Activated CD8-positive, alpha-beta memory T cell treated with anti-CD3 and anti-CD28 coated beads for 1 hour (primary cell): ENCODE measurements at places on chromosomes 1 and 21.

GRCh38 chr1:223233410-223234169, 90.5 kb upstream of the TLR5 start:
- DNase-seq, result no peak

DNA sequence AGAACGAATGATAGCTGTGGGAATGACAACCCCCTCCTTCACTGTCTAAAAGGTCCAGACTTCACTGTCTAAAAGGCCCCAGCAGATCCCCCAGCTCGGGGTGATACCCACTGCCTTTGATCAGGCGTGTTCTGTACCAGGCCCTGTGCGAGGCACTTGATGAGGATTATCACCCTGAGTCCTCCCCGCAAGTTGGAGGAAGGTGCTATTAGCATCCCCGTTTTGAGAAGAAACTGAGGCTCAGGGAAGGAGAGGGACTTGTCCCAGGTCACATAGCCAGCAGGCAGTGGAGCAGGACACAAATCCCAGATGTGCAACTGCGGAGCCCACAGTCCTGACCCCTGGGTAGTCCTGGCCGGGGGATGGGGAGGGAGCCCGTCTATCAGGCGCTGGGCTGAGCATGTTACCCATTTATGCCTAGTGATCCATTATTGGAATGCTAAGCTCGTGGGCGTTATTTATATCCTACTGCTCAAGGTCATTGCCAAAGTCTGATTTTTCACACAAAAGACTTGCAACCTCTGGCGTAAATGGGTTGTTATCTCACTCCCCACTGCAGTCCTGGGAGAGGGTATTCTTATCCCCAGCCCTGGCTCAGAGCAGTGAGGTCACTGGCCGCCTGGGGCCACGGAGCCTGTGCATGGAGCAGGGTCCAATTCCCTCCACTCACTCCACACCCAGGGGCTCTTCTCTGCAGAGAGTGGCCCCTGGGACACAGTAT, 722.2 kb downstream of the MATN1 start:
- DNase-seq, result no peak

GRCh38 chr1:173527151-173527826, 50.2 kb downstream of the PRDX6 start:
- DNase-seq, result no peak

DNA sequence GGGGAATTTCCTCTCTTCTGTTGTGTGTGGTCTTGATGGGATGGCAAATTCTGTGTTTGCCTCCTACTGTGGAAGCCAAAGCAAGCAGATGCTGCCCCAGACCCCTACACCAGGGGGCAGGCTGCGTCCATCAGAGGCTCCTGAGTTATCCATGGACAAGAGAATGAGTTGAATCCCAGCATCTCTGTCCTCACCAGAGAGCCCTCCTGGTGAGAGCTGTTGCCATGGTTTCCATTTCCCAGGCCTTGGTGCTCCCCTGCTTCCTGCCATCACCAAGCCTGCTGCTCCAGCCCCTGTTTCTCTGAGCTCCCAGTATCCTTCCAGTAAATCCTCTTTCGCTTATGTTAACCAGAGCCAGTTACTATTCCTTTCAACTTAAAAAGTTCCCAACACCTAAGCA, 20.4 kb upstream of the GNG12 start:
- no peak for DNase-seq

DNA sequence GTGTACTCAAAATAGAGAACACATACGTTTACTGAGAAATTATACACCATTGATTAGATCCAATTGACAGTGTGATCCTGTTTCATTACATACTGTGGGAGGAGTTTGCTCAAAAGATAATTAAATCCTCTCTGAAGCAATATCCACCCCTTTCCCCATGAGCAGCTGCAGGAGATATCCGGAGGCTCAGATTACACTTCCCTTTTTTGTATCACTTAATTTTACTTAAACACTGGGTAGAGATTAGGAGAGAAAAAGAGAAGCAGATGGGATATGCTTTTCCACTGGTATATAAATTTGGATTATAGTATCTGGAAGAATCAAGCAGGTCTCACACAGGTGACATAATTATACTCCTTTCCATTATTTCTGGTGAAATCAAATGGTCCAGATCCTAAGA, 333.3 kb upstream of the ZRANB2 start:
- DNase-seq, result no peak

DNA sequence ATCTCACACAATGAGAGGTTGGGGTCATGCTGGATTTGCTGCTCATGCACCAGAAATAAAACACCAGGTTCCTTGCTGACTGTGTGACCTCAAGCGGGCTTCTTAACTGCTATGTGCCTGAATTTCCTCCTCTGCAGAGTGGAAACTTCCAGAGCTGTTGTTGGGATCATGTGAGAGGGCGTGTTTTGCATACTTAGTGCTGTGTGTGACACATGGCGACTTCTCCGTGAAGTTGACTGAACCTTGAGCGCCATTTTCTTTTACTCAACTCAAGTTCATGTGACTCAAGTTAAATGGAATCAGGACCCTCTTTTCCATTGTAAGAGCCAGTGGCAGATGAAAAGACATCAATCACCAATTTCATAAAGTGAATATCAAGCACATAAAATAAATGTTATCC, 224.0 kb downstream of the KIF26B start:
- DNase-seq, result no peak

GRCh38 chr1:178137238-178137637, 43.3 kb downstream of the RASAL2 start:
- no peak for DNase-seq

DNA sequence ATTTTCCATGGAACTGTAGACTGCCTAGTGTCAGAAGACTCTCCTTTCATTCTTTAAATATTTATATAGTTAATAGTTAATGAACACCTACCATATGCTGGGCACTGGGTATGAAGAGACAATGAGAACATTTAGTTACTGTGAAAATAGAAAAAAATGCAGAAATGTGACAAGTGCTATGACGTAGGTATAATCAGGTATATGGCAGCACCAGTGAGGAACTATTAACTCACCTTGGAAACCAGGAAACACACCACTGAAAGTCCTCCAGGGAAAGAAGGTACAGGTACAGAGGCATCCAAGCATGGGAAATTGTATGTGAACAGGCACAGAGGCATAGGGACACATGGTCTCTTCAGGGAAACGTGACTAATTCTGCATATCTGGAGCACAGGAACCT, 42.3 kb downstream of the DPT start:
- DNase-seq, result no peak

GRCh38 chr1:108199201-108199691, 897 bp downstream of the SLC25A24 start:
- DNase-seq, result no peak

DNA sequence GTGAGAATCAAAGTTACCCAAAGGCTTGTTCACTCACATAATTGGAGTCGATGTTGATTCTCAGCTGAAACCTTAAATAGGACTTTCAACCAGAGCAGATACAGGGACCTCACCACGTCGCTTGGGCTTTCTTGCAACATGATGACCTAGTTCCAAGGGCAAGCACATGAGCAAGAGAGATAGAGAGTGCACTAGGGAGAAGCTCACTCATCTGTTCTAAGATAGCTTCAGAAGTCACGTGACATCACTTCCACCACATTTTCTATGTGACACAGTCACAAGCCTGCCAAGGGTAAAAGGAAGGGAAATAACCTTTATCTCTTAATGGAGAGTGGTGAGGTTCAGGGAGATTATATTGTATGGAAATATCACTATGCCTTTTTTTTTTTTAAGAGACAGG, 470.1 kb upstream of the PLXNA2 start:
- DNase-seq, result no peak

GRCh38 chr21:41196993-41197392, 29.0 kb downstream of the BACE2 start:
- no peak for DNase-seq

GRCh38 chr1:214880956-214881355, 201.6 kb upstream of the KCNK2 start:
- DNase-seq, result no peak

DNA sequence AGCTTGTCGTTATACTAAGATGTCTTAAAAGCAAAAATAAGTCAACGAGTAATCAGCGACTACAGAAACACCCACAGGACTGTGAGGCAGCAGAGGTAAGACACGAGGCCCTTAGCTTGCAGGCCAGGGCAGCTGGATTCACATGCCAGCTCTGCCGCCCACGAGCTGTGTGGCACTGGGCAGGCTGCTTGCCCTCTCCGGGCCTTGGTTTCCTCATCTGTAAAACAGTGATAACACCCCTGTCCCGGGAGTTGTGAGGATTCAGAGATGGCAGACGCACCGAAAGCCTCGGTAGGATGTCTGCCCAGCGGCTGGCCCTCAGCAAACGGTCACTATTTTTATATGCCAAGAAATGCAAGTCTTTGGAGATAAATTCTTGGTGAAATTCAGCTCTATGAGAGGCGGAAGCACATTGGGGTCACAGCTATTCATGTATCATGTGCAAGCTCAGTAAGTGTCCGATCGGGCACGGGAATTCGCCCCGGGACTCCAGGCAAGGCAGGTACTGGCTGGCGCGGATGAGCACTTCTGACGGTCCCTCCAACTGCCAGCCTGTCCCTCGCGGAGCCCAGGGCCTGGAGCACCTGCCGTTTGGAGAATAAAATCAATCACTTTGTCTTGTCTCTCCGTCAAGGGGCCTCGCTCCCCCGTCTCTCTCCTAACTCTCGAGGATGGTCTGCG, 1.1 kb downstream of the C2CD2 start:
- DNase-seq, result no peak
